ENCODE measurements at places on chromosomes 4 and X.

- DNase-seq, result no peak
Measured at GRCh38 chr4:57444671-57445070, 334.5 kb upstream of the IGFBP7 start.

GRCh38 chr4:84855774-84856173, 110.7 kb downstream of the WDFY3 start:
- DNase-seq, result no peak

GRCh38 chr4:74845834-74846233, 51.5 kb upstream of the BTC start:
- no peak for DNase-seq

DNA sequence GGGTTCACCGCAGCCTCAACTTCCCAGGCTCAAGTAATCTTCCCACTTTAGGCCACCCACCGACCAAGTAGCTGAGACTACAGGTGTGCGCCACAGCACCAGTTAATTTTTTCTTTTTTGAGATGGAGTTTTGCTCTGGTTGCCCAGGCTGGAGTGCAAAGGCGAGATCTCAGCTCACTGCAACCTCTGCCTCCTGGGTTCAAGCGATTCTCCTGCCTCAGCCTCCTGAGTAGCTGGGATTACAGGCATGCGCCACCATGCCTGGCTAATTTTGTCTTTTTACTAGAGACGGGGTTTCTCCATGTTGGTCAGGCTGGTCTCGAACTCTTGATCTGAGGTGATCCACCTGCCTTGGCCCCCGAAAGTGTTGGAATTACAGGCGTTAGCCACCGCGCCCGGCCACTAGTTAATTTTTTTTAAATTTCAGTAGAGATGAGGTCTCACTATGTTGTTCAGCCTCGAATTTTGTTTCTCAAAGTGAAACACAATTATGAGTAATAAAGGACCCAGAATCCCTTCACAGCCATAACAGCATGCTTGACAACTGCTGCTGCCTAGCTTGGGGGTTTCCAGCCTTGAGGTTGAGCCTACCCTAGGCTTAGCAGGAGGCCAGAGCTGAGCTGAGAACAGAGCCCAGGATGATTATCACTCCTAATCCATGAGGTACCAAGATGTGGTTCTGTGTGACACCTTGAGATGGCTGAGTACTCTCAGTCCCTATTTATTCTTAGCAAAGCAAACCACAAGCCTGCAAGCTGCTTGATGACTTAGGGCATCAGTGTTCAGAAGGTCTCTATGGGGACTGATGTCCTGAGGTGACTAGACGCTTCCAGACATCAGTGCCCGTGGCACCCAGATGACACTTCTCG, 41.6 kb upstream of the NKRF start:
- DNase-seq, result no peak

- no peak for DNase-seq
Measured at GRCh38 chr4:169158046-169158445, 112.7 kb downstream of the SH3RF1 start.

DNA sequence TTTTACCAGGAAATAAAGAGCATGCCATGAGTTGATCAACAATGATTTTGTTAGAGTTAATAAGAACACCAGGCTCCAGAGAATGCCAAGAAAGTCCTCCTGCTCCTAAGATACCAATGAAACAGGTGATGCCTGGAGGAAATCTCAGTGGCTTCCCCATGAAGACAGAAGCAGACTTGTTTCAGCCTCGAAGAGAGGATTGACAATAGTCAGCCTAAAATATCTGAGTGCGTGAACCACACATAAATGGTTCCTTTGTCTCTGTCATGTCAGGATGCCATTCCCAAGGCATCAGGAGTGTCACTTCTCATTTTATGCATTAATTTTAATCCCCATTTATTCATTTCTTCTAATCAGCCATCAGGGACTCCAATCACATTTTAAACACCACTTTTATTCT, 69.6 kb downstream of the PHOX2B start:
- DNase-seq, result no peak

DNA sequence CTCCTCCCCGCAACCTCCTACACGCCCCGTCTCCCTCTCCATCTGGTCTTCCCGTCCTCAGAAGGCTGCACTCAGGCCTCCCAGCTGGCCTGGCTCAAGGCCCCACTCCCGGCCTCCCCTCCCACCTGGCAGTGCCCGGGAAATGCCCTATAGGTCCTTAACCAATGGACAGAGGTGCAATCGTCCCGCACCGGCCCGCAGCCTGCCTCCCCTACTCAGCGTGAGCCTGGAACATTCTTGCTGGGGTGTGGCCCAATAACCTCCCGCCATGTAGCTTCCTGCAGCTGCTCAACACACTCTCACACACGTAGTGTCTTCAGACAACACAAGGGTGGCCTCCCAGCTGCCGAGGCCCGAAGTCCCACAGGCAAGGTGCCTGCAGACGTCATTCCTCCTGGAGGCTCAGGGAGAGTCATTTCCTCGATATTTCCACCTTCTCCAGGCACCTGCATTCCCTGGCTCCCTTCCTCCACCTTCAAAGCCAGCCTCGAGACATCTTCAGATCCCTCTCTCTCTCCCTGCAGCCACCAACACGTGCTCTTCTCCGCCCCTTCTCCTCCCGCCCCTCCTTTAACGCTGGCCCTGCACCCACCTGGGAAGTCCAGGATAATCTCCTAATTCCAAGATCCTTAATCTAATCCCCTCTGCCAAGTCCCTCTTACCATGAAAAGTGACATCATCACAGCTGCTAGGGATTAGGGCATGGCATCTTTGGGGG, 56.2 kb downstream of the ADRA2C start:
- DNase-seq, result no peak

DNA sequence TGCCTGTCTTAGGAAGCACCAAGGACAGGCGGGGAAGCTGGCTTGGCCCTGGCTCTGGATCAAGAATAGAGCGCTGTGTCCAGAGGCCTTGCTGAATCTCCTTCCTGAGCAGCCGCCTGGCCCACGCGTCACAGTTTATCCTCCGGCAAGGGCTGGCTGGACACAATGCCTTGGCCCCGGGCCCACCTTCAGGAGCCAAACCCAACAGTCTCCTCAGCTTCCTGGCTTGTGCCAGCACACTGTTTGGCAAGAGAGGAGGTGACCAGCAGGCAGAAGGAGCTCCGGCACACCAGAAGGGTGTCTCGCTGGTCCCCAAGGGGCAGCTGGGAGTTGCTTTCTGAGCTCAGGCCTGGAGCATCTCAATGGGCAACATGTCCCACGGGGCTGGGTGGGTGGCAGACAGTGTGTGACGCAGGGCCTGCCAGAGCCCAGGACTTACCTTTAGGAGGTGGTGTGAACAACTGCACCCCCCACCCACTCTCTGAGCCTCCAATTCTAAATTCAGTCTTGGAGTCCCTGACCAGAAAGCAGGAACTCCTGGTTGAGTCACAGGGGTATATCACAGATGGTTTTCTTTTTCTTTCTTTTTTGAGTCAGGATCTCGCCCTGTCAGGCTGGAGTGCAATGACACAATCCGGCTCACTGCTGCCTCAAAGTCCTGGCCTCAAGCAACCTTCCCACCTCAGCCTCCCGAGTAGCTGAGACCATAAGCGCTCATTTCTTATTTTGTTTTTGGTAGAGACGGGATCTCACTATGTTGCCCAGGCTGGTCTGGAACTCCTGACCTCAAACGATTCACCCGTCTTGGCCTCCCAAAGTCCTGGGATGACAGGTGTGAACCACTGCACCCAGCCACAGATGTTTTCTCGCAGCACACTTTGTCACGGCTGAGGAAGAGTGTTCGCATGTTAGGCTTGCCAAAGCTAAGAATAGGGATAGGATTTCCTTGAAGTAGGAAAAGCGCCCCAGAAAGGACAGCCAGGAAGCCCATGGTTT, 361.2 kb downstream of the BCOR start:
- no peak for DNase-seq

DNA sequence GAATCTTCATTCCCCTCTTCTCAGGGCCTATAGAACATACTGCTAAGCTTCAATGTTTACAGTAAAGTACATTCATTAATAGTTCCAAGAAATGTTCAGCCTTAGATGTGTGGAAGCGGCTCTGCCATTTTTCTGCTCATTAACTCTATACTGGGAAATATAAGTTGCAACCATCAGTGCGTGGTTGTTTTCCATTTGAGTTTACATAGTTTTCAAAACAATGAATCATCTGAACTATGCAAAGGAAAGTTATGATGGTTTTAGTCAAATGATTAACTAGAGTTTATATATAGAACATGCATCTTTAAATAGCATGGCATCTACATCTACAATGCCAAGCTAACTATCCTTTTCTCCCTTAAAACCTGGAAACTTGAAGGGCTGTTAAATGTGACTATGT, 29.6 kb downstream of the LEF1 start:
- no peak for DNase-seq

- no peak for DNase-seq
Measured at GRCh38 chr4:156596706-156597329, 374.8 kb downstream of the PDGFC start.

GRCh38 chr4:40990236-40990898, 224.0 kb downstream of the APBB2 start:
- DNase-seq, result peak; percentile 80

DNA sequence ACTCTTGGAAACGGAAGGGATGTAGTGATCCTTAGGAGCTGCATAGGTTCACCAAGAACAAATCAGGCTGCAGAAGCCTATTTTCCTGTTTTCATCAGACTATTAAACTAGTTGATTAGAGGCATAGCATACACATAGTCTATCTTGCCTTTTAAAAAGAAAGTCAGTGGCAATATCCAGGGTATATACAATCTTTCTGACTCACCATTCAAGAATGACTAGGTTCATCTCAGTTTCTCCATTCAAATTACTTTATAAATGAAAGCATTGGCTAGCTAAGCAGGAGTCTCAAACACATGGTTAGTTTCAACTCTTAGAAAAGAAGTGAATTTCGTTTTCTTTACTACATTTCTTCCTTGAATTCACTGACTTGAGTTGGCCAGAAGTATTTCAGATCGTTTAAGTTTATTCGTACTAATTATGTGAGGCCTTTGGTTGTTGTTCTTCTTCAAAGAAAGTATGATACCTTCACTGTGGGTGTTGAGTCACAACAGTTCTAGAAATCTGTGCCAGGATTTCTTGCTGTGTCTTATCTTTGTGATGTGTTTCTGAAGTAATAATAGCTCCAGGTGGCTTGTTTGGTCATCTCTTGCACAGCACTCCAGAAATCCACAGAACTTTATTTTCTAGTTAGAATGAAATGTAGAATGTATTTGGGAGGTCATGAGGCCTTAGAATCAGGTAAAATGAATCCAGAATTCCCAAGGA, 88.2 kb downstream of the AWAT2 start:
- DNase-seq, result no peak

DNA sequence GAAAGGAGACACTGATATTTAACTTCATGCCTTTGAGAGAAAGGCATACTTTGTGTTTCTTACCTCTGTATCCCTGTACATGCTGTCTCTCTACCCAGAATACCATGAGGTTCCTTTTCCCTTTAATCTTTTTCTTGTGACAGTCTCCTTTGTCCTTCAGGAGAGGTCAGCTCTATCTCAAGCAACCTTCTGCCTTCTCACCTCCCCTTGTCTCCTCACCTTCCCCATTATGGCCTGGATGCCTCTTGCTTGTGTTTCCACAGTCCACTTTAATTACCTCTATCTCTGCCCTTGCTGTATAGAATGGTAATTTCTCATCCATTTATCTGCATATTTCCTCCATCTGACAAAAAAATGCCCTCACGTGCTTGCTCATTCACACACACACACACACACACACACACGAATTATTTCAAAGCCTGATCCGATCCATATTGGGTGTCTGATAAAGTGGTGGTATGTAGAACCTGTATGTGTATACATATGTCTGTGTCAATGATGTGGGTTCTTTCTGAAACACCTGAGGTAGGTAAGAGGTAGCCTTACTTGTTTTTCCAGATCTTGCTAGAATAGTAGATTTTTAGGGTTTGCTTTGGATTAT, 28.5 kb downstream of the MSN start:
- DNase-seq, result no peak

DNA sequence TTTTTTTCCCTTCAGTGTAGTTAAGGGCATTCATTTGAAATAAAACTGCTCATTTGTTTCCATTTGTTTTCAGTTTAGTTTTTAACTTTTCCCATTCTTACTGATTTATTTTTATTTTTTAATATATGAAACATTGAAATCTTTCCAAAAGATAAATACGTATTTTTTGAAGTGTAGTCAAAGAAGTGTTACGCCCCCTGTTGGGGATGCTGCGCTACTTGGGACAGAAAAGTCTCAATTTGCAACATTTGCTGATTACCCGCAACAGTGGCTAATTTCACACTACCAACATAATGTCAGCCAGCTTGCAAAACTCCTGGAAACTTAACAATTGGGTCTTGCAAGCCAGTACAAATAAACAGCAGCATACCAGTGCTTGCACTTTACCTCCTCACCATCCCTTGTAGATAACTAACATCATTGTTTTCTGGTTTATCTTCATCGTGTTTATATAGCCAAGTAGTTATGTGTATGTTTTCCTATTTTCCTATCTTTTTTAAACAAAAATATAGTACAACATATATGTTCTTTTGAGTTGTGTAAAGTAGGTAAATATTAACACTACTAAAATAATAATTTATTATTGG, 158.6 kb downstream of the STPG2 start:
- no peak for DNase-seq

GRCh38 chr4:17258106-17258505, 253.8 kb downstream of the QDPR start:
- no peak for DNase-seq

DNA sequence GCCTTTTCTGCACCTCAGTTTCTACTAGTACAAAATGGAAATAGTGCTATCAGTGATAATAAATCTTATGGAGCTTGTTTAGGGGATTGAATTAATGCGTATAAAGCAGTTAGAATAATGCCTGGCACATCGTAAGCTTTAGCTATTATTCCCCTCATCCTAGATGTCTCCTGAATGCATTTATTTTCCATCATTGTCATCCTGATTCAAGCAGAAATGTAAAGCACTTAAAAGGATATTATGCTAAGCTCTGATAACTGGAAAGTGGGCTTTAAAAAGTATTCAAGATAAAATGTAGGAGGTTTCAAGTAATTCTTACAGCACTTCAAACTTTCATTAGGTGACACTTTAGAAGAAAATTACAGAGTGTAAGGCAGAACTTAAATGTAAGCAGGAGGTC, 178.7 kb downstream of the RBM46 start:
- no peak for DNase-seq

DNA sequence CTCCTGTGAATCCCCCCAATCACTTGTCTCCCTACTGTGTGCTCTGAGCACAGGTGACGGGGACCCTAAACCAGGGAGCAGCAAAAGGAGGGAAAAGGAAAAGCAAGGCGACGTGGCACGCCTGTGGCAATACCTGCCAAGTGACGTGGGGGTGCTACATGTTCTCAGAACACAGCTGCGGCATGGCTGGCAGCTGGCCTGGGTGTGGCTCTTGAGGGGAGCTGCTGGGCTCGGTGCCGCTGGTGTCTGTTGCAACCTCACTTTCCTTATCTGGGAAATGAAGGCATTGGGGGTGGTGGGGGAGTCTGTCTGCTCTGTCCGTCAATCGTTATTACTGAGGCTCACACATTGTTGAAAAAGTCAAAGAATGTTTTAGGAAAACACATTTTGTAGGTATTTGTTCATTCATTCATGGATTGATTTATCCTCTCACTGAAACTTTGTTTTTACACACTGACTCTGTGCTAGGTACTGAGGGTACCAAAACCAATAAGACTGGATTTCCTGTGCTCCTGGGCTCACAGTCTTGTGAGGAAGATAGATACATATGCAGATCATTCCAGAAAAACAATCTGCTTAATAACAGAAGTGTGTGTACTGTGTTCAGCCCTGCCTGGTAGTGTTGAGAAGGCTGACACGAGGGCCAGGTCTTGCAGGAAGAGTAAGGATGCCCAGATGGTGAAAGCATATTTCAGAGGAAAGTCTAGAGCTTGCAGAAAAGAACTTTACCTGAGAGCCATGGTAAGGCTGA, 217.6 kb downstream of the PTTG2 start:
- DNase-seq, result no peak
